ENCODE measurements at places on chromosomes 5 and 9.
A peak's percentile ranks its signal among the peaks of the same experiment; 100 is the strongest.

- no peak for DNase-seq
Observed at GRCh38 chr5:152546493-152546892, 141.4 kb upstream of the NMUR2 start.

- DNase-seq: no peak
Observed at GRCh38 chr9:86402591-86402990, 48.4 kb upstream of the TUT7 start.

- DNase-seq: peak; percentile 62
Observed at GRCh38 chr9:91164724-91165520, 196.8 kb downstream of the AUH start.

GRCh38 chr5:178797101-178797521 is 62.6 kb upstream of the ZNF354B start:
- DNase-seq: no peak

DNA sequence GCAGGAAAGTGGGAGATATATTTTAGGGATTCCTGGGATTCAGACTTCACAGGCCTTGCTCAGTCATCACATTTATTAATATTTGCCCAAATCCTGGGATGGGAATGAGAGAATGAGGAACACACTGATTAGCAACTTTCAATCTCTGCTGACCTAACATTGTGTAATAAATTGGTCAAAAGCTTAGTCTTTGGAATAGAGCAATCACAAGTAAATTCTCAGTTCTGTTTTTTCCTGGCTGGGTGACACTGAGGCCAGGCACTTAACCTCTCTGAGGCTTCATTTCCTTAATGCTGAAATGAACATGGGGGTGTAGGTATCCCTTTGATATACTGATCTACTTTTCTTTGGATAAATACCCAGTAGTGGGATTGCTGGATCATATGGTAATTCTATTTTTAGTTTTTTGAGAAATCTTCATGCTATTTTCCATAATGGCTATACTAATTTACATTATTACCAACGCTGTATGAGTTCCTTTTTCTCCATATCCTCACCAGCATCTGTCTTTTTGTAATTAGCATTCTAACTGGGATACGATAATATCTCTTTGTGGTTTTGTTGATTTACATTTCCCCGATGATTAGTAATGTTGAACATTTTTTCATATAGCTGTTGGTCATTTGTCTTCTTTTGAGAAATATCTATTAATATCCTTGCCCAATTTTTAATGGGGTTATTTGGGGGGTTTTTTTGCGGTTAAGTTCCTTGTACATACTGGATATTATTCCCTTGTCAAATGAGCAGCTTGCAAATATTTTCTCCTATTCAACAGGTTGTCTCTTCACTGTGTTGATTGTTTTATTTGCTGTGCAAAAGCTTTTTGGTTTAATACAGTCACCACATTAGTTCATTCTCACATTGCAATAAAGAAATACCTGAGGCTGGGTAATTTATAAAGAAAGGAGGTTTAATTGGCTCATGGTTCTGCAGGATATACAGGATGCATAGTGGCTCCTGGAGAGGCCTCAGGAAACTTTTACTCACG is 36.8 kb upstream of the NIPBL start:
- DNase-seq: no peak

- peak; percentile 82 for DNase-seq
Observed at GRCh38 chr9:34611811-34612787, at the start of gene RPP25L. RPP25L (minus strand) TSS chr9:34612097; CDS start chr9:34611296, 801 bp downstream.

DNA sequence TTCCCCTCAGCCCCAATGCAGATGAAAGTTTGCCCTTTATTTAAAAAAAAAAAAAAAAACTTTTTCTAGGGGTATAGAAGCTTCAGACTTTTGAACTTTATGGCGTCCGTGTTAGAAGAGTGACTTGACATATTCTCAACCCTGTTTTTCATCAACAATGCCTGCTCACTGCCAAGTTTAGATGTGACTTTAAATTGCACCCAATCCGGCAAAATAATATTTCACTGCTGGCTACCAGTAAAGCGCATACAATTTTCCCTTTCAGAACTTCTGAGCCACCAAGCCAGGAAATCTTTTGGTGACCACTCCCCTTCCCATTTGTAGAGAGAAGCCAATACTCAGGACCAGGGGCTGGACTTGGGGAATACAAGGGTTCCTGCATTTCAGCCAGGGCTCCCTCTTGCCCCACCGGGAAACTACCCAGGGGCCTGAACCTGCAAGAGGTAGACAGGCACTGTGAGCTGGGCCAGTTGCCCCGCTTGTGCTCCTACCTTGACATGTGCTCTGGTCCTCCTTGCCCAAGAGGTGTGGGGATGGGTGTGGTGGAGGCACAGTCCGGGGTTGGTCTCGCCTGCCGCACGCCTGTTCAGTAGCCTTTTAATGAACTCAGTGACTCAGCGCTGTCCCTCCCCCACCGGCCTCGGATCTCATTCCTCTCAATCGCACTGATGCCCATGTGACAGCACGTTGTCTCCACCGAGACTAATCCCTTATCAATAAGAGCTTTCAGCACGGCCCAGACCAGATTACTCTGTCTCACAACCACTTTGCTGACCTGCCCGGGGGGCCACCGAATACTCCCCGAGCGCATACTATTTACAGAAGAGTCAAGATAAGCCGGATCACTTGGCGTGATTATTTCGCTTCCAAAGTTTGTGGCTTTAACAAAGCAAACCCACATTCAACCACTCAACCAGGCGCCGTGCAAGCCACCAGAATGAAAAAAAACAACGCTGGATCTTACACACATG is 226.4 kb downstream of the DCP2 start:
- DNase-seq: no peak

GRCh38 chr9:112239284-112239683 is 64.2 kb upstream of the SUSD1 start:
- no peak for DNase-seq

GRCh38 chr9:37639841-37640240 is 10.9 kb upstream of the FRMPD1 start:
- no peak for DNase-seq

- DNase-seq: no peak
Observed at GRCh38 chr5:92852219-92852618, 728.8 kb downstream of the NR2F1-AS1 start.

- no peak for DNase-seq
Observed at GRCh38 chr5:108102463-108102862, 279.4 kb downstream of the FBXL17 start.

- DNase-seq: no peak
Observed at GRCh38 chr5:72032788-72033187, 74.5 kb upstream of the MAP1B start.

DNA sequence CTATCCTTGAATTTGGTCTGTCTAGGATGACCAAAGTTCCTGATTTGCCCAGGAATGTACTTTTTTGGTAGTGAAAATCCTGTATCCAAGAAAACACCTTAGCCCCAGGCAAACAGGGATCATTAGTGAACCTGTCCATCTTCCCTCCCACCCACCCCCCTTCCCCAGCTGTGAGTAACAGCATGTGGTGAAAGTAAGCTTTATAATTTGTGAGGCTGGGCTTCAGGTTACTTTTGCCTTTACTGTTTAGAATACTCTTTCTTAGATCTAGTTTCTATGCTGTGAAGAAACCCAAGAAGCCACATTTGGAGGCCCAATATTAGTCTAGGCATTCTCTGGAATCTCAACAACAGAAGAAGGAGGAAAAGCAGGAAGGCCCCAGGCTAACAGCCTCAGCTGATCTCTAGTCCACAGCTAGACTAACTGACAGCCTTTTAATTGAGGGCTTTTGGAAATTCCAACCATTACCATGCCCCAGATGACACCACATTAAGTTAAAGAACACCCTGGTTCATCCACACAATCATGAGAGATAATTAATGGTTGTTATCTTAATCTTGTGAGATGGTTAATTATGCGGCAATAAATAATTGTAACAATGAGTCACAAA is 703.0 kb upstream of the NUDT12 start:
- no peak for DNase-seq

DNA sequence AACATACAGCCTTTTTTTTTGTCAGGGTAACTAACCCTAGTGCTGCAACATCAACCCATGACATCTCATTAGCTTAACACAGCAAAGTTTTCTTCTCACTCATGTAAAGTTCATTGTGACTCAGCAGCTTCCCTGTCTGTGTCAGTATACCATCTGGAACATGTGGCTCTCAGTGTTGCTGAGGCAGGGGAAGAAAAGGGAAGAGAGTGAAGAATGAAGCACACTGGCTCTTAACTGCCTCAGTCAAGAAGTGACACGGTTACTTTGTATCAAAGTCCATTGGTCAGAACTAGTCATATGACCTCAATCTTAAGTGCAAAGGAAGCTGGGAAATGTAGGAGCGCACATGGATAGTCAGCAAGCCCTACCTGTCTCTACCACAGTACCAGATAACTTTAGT is 185.0 kb upstream of the ELL2 start:
- DNase-seq: no peak

GRCh38 chr5:13591621-13592020 is 352.9 kb downstream of the DNAH5 start:
- DNase-seq: no peak

DNA sequence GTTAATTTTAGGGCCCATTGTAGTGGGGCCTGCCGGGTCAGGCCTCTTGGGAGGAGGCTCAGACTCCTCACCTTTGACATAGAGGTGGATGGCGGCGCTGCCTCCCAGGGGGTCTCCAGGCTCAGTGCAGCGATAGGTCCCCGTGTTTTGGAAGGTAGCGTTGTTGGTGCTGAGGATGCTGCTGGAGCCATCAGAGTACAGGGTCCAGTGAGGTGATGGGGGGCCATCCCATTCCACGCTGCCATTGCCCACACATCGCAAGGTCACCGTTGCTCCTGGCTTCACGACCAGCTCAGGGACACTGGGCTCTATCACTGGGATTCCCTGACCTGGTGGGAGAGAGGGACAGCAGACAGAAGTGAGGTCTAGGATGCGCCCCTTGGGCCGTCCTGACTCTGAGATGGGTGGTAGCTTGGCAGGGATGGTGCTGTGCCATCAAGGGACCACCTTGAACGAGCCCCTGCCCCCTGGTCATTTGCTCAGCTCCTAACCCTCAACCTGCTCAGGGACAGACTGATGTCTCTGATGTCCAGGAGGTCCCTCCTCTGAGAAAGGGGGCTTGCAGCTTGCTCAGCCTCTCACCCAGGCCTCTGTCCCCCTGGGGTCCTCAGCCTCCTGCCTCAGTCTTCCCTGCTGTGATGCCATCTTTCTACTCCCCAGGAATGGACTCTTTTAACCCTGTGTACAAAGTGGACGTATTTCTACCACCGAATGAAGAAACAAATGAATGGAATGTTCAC is 5.5 kb downstream of the CSF1R start:
- DNase-seq: no peak

- DNase-seq: no peak
Observed at GRCh38 chr5:66828046-66828547, 231.9 kb downstream of the MAST4 start.
